Left renal pelvis (tissue), 4 donors: ENCODE measurements at places on chromosomes 2 and 18. TPM values are rescaled to one million over a fixed set of nuclear protein-coding genes. Genes with fewer than 3 reads are reported as not detected.

- DNase-seq: no peak
Observed at GRCh38 chr2:189393440-189394111, 47.7 kb upstream of the WDR75 start.

KLHL30 gene
- polyA plus RNA-seq: 0.39 TPM

- no peak for DNase-seq
Observed at GRCh38 chr2:191304939-191305875, 60.0 kb downstream of the MYO1B start.

DNA sequence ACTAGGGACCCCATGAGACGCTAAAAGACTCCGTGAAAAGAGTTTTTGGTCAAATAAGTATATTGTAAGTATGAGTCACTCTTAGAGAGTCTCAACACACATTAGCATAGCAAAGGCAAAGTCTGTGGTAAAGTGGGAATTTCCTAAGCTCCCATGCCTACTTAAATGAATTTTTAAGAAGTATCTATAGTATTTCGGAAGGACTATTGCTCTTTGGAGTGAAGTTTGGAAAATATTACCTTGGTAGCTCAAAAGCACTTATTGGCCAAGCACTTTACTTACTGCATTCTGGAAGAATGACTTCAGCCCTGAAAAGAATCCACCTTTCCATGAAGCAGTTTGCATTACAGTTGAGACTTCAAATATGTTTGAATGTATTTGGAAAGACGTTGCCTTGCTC lies 57.1 kb downstream of the CAVIN2 start:
- no peak for DNase-seq

DNA sequence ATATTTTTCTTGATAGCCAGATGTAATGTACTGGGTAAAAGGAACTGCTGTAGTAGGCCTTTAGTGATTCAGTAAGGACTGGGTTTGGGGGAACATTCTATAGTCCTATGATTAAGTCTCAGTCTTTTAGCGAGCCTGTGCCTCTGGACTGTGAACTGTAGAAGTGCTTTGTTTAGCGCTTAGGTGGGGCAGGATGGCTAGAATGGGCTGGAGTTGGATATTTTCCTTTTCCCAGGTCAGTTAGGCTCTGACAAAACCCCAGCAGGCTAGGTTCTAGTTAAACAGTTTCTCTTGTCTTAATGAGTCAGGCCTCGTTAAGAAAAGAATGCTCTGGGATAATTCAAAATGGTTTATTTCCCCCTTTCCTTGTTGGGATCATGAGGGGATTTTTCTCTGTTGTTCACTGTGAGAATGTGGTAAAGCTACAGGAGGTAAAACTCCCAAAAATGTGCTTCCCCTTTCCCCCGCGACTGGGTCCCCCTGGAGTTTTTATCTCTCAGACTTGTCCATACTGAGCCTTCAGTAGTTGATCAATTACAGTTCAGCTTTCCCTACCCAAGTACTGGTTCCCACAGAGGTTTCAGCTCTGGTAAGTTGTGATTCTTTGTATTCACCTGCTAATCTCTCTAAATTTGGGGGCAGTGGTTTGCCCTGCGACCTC lies 31.5 kb downstream of the EHBP1 start:
- DNase-seq: no peak

DNA sequence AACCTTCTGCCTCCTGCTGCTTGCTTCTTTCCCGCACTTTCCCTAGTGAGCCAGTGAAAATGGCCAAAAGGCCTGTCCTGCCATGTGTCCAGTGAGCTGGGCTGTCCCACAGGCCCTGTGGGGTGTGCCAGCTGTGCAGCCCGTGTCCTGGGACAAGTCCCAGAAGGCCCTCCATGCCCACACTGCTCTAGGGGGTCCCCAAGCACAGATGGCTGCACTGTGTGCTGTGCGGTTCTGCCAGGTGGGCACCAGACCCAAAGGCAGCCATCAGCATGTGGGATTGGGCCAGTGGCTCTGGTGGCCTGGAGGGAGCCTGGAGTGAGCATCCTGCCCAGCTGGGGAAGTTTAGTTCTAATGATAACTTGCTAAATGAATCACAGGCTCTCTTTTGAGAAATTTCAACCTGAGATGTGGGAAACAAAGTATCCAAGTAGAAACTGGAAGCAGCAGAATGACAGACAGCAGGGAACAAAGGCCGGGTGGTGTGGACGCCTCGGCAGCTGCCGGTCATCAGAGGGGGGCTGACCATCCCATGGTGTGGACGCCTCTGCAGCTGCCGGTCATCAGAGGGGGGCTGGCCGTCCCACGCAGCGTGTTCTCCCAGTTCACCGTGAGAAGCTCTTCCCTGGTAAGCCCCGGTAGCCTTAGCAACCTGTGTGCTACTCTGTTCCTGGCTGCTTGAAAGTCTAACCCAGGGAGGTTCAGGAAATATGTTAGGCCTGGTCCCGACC lies 9.9 kb upstream of the CNDP2 start:
- no peak for DNase-seq

DNA sequence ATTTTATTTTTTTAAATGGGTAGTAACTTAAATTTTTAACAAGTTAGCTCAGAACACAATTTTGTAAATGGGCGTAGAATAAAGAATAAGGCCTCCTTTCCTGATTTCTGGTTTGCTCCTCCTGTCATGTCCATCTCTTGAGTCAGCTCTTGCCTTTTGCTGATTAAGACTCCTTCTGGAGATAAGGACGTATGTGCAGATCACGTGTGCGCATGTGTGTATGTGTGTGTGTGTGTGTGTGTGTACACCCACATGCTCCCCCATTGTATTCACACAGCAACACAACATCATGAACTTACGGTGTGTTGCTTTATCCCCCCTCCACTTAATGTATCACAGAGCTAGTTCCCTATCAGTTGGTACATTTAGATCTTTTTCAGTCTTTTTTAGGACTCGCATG lies 182.9 kb downstream of the PRKCE start:
- no peak for DNase-seq

GRCh38 chr2:76050196-76050595 lies 339.5 kb upstream of the GCFC2 start:
- DNase-seq: no peak

IL1B gene
- 0.83 TPM for polyA plus RNA-seq

CNNM4 gene
- polyA plus RNA-seq: 8.1 TPM

DHRS9 gene
- 0.84 TPM for polyA plus RNA-seq

- DNase-seq: no peak
Observed at GRCh38 chr2:212154477-212154878, 384.1 kb downstream of the ERBB4 start.
